ENCODE measurements at places on chromosomes 7 and 10. TPM values are rescaled to one million over a fixed set of nuclear protein-coding genes. Genes with fewer than 3 reads are reported as not detected.
A peak's percentile ranks its signal among the peaks of the same experiment; 100 is the strongest.

DNA sequence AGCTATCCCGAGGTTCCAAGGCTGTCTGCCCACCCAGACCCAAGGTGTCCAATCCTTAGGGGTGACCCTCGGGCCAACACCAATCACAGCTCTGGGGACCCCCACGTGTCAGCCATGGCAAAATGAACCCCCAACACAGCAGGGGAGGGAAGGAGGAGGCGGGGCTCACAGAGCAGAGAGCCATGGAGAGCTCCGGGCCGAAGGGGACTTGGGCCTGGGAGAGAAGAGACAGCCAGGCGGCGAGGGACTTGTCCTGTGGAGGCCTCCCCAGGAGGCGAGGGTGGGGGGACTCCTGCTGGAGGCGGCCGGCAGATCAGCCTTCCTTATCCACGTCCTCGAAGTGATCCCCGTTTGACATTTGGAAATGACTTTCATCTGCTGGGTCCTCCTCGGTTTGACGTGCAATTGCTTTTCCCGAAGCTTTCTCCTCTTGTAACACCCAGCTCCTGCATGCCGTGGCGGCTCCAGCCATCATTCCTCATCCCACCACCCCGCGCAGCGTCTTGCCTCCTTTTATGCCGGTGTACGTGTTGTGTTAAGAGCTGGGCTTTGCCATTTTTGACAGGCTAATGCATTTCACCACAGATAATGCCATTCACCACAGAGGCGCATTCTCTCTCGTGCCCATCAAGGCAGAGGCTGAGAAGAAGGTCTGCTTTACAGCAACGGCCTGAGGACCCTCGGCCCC, 337.4 kb downstream of the DNAJB6 start:
- DNase-seq: no peak

DNA sequence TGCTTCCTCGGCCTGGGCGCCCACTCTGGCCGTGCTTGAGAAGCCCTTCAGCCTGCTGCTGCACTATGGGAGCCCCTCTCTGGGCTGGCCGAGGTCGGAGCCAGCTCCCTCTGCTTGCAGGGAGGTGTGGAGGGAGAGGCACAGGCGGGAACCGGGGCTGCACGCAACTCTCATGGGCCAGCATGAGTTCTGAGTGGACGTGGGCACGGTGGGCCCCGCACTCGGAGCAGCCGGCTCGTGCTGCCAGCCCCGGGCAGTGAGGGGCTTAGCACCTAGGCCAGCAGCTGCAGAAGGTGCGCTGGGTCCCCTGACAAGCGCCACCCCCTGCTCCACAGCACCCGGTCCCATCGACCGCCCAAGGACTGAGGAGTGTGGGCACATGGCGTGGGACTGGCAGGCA, 9.0 kb upstream of the PDK4 start:
- DNase-seq: no peak

- DNase-seq: no peak
Observed at GRCh38 chr7:44972562-44972961, 6.3 kb downstream of the MYO1G start.

DNA sequence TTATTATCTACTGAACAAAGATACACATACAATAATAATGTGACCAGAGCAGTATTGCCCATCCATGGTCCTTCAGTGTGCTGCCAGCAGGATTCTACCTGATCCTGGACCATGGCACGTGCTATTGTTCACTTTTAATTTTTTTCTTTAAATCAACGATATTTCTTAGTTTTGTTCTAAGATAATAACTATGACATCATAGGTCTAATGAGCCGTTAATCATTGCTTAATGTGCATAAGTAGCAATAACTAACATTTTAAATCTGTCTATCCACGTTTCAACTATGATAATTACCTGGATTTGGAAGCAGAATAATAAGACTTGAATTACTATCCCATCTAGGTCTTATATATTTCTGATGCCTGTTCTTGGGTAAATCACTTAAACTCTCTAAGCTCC, 253.8 kb downstream of the SORCS1 start:
- no peak for DNase-seq

GRCh38 chr10:6231146-6231545, 28.4 kb downstream of the PFKFB3 start:
- DNase-seq: no peak

The PTTG1IP2 gene
- not detected for total RNA-seq

The ZNF425 gene
- 1.2 TPM for total RNA-seq

GRCh38 chr10:117462424-117462792, 80.1 kb upstream of the EMX2 start:
- DNase-seq: peak; percentile 17

The CALCR gene
- not detected for total RNA-seq

The PRPS1L1 gene
- total RNA-seq: not detected

The TMEM225B gene
- total RNA-seq: 0.05 TPM

DNA sequence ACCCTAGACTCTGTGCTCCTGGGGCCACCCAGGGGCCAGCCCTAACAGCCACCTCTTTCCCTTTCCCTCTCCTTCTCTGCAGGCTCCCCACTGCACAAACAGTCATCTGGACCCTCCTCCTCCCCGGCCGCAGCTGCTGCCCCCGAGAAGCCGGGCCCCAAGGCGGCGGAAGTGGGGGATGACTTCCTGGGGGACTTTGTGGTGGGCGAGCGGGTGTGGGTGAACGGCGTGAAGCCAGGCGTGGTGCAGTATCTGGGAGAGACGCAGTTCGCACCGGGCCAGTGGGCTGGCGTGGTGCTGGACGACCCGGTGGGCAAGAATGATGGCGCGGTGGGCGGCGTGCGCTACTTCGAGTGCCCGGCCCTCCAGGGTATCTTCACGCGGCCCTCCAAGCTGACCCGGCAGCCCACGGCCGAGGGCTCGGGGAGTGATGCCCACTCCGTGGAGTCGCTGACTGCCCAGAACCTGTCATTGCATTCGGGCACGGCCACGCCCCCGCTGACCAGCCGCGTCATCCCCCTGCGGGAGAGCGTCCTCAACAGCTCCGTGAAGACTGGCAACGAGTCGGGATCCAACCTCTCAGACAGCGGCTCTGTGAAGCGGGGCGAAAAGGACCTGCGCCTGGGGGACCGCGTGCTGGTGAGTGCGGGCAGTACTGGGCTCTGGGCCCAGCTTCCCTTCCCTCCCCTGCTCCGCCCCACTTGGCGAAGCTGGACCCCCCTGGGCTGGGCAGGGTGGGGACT, 49.3 kb downstream of the CLIP2 start:
- no peak for DNase-seq

DNA sequence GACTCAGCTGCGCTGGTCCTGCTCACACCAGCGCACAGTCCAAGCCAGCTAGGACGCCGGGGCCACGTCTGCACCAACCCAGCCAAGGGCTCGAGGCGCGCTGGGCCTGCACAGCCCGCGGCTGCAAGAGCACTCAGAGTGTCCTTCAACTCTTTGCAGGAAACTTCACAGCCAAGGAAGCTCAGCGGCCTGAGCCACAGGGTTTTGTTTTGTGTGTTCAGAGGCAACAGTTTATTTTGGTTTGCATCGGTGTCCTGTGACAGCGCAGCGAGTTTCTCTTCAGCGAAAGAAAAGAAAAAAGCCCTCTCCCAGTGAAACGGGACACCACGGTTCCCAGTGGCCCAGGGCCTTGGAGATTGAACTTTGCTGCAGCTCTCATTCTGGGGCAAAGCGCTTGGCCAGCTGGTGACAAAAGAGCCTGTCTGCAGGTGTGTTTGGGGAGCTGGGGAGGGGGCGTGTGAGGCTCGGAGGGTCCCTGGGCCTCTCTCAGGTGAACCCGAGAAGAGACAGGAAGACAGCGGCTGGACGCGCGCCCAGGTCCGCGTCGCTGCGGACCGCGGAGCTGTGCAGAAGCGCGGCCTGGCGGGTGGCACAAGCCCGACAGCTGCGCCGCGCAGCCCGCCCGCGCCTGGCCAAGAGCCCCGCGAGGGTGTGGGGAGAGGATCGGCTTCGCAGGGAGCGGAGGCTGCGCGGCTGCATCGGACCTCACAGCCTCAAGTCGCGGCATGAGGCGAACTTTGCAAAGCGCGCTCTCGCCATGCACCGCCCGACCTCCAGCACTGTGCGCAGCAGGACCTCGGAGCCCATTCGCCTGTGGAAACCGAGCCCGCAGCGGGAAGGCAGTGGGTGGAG, 922 bp downstream of the CXCL12 start:
- DNase-seq: no peak

- no peak for DNase-seq
Observed at GRCh38 chr7:151166629-151167196, 781 bp downstream of the GBX1 start.

DNA sequence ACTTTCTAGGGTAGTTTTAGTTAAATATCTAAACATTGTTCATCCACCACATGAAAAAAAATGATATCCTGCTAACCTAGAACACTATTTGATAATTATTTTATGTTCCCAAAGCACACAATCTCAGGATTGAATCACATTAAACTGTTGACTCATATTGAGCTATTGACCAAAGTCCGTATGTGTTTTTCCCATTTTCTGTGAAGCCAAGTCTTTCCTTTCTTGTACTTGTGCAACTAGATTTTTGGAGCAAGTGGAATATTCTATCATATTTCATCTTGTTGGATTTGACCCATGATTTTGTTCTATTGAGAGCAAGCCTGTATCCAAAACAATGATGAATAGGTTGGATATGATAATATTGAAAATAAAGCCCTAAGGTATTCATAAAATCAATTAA, 164.6 kb downstream of the SKAP2 start:
- peak; percentile 51 for DNase-seq

GRCh38 chr7:95365151-95365550, 31.0 kb downstream of the PON3 start:
- no peak for DNase-seq

The FGL2 gene
- not detected for total RNA-seq

DNA sequence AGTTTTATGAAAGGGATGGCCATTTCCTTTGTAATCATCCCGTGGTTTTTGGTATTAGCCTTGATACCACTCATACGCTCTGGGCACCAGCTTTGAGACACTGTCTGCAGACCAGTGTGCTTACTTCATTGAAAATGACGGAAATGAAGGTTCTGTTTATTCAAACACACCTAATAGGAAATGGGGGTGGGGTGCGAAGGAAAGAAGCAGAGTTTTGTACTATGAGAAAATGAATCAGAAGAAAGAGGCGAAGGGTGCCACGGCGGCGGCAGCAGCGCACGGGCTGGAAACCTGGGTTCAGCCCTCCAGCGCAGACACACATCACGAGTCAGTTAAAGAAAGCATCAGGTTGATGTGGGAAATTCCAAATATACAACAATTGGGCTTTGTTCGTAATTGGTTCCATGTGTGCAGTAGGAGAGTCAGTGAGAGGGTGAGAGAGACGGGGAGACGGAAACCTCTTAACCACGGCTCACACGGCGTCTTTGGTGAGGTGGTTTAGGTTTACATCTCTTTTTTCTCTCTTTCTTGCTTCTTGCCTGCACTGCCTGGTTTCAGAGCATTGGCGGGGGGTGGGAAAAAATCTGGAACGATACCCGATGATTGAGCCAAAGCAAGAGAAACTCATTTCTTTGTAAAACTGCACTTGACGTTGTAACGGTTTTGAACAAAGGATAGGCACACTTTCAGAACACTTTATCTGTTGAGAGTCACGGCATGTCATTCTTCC, 321.2 kb downstream of the FRMD4A start:
- DNase-seq: no peak

The DIP2C gene
- 1.6 TPM for total RNA-seq

GRCh38 chr7:42175834-42176723, 60.9 kb downstream of the GLI3 start:
- no peak for DNase-seq

DNA sequence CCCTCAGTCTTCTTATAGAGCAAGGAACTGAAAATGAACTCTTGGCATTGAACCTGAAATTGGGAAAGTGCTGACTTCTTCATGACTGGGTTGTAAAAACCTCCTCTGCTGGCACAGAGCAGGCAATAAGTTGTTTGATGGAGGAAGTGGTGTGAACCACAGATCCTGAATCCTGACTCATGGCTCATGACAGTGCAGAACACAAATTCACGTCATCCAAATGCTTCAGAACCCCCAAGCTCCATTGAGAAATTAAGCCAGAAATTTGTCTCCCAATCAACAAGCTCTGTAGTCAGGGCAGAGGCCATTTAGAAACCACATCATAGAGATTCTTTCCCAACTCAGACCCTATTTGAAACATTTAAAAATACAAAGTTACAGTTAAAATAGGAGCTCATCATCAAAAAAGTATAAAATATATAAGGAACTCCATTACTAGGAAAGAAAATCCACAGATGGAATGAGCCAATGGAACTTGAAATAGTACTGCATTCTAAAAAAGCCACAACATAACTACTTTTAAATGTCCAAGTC, 10.3 kb upstream of the STK17A start:
- DNase-seq: no peak

DNA sequence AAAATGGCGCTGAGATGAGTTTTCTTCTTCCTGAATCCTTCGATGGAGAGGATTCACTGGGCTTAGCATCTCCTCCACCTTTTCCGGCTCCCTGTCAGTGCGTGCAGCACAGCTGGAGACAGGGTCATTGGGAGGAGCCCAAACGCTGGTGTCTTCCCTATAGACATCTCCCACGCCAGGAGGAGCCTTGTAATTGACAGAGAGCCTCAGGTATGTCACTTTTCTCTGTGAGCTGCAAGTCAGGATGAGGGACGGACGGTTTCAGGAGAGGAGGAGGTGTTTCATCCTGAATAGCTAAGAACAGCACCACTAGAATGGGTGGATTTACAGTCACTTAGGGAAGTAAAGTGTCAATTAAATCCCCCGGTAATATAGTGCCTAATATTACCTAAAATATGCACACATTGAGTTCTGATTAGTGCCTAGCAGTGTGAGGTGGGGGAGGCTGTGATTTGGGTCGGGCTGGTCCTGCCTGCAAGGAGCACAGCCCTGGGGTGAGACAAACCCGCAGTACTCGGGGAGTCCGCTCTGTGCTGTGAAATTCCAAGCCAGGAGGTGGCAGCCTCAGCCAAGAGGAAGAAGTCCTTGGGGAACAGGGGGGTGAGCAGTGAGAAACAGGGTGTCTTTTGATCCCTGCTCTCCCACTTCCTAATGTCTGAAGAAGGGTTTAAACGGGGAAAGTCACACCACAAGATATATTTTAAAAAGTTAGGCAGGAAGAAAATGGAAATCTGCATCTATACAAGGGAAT, 28.2 kb downstream of the IL15RA start:
- peak; percentile 65 for DNase-seq

The TMEM270 gene
- total RNA-seq: not detected

- no peak for DNase-seq
Observed at GRCh38 chr7:100433276-100433591, 3.1 kb downstream of the PPP1R35 start.

DNA sequence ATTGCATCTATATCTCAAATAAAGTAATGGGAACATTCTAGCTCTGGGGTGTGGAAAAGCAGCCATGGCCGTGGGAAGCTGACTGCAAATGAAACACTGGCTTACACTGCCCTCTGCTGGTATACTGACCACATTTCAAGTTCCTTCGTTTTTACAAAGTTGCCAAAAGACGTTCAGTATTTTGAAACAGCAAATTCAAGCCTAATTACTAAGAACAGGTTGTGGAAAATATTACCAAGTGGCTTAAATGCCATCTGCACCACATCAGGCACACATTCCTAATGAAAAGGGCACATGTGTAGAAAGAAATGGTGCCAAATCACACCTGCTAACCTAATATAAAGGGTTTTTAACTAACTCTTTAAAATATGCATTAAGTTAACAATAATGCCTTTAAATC, 83.9 kb downstream of the JAZF1 start:
- DNase-seq: peak; percentile 69

The IGF2BP3 gene
- total RNA-seq: 44.0 TPM
